Activated CD4-positive, alpha-beta T cell treated with anti-CD3 and anti-CD28 coated beads for 24 hours (primary cell): ENCODE measurements at places on chromosomes 7 and 10.

GRCh38 chr10:30169342-30169741, 110.0 kb upstream of the JCAD start:
- DNase-seq, result no peak

DNA sequence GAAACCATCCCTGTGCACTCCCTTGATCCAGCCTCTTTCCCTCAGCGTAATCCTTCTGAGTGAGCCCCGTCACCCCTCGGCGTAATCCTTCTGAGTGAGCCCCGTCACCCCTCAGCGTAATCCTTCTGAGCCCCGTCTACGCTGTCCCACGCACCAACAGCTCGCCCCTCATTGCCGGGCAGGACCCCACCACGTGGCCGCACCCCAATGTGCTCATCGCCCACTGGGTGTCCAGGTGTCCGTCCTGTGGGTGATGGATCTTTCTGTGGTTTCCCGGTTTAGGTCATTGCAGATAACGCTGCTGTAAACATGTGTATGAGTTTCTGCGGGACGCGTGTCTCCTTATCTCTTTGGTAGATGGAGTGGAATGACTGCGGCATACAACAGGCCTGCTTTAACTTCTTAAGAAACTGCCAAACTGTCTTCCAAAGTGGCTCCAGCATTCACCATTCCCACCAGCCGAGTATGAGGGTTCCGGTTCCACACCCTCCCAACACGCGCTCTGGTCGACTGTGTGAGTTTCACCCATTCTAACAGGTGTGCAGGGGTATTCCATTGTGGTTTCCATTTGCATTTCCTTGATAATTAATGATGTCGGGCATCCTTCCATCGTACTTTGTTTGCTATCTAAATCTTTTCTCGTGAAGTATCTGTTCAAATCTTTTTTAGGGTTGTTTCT, 42.1 kb upstream of the NKX6-2 start:
- no peak for DNase-seq

GRCh38 chr7:134685250-134685649, 38.6 kb downstream of the BPGM start:
- no peak for DNase-seq

- no peak for DNase-seq
Observed at GRCh38 chr10:127926455-127926854, 19.6 kb downstream of the PTPRE start.

DNA sequence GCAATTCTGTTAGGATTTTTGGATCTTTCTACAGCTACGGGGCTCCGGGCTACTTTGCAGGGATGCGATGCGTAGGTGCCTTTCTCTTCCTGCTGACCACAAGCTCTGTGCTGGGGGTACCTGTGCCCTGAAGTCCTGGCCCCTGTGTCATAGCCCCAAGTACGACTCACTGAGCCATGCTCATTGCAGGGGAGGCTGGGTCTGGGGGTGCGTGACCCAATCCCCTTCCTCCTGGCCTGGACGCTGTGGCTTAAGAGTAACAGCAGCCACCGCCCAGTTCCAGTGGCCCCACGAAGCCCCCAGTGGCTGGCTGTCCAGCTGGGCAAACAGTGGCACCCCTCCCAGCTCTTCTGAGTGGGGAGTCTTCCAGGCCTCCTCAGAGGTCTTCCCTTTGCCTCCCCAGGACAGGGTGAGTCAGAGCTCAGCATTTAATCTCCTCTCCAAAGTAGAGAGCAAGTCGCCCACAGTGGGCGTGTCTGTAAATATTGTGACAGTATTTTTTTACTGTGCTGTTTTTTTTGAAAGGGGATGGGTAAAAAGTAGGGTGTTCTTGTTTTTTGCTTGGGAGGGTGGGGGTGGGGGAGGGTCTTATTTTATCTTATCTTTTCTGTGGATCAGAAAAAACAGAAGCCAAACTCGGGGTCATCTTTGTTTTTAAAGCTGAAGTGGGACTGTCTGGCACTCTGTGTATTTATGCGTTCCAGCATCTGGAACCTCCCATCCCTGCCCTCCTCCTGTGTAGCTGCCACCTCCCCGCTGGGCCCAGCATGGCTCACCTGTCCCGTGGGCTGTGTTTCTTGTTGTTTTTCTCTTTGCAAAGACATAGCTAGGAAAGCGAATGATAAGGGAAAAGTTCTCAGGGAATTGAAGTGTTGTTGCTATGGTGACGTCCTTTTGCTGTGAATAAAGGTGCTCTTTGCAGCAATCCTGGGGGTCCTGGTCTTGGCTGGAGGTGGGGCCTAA, 8.2 kb downstream of the LFNG start:
- DNase-seq, result no peak

- DNase-seq, result no peak
Observed at GRCh38 chr10:3516923-3517255, 268.1 kb downstream of the KLF6 start.

DNA sequence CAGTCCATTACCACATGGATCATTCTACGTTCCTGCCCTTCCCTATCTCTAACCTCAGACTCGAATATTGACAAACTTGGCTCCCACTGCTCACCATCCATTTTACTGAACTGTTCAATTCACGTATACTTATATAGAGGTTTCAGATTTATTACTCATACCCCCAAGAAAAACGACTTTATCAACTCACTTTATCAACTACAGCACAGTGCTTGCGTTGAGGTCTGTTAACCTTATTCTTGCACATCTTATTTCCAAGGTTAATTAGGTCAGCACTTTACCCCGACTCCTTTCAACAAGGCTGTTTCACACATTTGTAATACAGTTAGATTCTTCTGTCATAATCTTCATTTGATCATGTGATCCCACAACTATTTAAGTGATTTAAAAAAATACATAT, 162.3 kb upstream of the AHR start:
- DNase-seq, result no peak

GRCh38 chr10:1504286-1504685, 233.0 kb downstream of the ADARB2 start:
- DNase-seq, result no peak

DNA sequence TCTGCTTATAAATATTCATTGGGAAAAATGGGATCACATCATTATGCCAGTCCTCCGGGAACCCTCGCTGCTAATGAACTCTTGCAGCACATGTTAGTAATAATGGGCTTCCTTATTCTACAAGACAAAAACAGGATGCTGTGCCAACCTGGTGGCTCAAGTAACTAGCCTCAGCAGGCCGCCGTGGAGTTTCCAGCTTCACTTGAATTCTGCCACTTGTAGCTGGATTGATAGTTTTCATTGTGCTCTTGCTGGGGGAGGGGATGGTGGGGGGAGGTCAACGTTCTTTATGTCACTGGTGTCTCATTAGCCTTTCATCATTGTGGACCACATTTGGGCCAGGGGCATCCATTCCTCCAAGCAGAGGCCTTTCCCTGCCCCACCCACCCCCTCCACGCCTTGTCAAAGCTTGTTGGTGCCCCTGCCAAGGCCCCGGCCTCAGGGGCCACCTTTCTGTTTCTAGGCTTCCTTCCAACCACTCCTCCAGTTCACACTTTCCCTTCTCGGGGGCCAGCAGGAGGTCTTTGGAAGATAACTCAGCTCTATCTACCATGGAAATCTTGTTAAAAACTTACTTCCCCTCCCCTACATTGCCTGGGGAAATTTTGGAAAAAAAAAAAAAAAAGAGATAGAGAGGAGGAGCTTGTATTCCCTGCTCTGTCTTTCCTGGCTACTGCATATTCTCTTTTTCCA, 153.9 kb downstream of the BMPER start:
- DNase-seq, result no peak

DNA sequence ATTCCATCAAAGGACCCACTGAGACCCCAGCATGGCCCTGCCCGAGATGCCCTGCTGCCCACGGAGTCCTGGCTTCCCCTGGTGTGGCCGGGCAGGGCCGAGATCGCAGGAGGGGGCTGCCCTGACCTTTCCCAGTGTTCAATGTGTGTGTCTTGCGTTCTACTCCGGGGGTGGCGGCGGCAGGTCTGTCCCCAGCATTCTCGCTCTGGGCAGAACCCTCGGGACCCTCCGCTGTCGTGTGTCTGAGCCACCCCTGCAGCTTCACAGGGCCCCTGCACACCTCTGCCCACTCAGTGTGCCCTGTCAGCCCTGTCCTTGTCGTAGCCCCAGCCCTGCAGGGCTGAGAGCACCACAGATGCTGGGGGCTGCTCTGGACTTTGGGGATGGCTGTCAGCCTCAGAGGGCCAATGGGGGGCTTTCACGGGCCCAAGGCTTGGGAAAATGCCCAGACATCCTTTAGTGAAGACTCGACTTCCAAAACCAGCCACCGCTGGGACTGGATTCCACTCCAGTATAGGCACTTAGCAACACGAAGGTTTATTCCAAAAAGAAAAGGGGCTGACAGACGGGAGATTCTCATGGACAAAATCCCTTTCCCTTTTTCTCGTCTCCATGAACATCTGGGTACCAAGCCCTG, 30.0 kb upstream of the KNDC1 start:
- no peak for DNase-seq

DNA sequence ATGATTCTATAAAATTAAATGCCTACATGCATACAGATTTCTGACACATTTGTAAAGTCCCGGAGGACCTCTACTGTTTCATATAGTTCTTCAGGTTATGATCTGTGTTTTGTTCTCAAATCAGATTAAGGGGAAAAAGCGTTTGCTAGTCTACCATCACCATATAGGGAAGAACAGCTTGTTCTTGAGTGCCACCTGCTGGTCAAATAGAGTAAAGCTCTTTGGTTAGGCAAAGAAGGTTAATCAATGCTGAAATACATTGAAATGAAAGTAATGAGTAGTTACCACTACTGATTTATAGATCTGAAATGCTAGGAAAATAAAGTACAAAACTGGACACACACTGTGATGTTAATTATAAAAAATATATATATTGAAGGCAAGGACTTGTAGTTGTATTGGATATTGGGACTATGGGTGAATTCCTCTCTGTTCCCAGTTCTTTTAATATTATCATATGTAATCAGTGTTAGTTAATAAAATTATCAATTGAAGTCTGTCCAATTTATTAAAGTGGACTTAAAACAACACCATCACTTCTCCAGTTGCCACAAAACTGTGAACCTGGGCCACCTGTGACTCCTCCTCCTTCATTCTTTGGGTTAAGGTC, 72.6 kb upstream of the PDLIM1 start:
- DNase-seq, result no peak

DNA sequence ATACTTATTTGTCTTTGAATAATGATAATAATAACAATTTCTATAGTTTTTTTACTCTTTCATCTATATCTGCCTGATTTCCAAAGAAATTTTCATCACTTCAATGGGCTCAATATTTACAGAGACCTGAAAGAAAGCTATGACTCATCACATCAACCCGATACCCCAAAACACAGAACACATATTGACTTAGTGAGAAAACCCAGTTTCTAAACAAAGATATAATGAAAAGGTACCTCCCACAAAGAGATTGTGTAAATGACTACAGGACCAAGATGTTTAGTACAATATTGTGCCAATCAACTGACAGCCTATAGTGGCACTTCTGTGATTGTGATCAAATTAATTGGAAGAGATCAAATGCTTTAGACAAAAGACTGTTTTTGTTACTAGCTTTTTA, 133.9 kb downstream of the PCDH15 start:
- no peak for DNase-seq

DNA sequence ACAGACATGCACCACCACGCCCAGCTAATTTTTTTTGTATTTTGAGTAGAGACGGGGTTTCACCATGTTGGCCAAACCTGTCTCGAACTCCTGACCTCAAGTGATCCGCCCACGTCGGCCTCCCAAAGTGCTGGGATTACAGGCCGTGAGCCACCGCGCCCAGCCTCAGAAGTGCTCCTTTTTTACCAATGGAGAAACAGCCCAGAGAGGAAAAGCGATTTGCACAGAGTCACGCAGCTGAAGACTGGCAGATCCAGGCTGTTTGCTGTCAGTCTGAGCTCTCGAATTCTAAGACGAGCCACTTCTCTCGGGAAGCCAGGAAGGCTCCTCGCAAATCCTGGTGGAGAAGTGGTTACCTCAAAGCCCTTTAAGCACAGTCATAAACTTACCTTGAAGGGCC, 57.4 kb upstream of the SDK1 start:
- DNase-seq, result no peak

GRCh38 chr7:141355032-141355431, 196.2 kb upstream of the AGK start:
- no peak for DNase-seq

DNA sequence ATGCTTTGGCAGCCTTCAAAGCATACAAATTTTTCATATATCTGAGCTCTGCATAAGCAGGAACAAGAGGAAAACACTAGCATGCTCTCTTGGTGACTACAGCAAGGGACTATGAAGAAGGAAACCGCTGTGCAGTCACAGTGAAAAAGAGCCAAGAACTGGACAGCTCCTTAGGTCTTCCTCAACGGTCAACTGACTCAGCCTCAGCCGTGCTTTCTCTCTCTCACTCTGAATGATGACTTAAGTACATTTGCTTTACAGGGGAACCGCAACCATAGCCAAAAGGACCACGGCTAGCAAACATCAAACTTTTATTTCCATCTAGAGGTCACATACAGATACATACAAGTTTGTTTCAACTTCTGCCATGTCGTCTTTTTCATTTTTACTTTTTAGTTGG, 69.9 kb downstream of the HYCC1 start:
- no peak for DNase-seq

DNA sequence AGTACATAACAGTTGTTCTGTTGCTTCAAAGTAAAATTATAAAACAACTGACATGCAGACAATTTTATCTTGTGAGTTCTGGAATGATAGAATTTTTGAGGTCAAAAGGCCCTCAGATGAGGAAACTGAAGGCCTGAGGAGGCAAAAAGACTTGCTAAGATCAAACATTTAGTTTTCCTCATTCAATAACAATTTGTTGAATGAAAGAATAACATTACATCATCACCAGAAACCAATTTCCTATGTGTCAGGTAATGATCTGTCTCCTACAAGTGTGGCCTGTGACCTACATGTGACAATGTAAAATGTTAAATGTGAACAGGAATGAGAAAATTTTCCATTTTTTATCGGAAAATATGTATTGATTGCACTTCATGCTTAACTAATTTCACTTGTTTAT, 16.6 kb upstream of the ASB4 start:
- no peak for DNase-seq

GRCh38 chr10:75547391-75548298, 116.2 kb downstream of the LRMDA start:
- DNase-seq, result no peak

DNA sequence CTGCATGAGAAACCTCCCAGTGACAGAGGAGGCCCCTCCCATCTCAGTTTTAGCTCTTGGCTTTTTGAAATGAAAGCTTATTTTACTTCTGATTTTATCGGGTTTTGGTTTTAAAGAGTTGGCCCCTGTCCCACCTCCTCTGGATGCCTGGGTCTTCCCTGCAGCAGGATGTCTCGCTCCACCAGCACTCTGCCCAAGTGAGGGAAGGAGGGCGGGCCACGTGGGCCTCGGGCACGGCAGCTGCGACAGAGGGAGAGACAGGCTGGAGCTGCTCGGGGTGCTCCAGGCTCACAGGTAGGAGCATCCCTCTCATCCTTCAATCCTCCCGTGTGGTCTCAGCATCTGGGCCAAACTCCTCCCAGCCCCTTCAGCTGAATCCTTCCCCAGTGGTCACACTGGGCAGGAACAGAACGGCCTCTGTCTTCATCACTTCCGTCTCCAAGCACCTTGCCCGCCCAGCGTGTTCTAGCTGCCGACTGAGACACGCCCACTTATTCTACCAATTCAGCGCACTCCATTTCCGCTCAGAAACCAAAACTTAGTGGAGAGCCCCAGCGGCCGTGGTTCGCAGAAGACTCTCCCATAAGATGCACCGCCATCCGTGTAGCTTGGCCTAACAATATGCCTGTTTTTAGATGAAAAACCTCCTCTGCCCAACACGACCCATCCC, 222.9 kb downstream of the GLRX3 start:
- DNase-seq, result no peak
